K562 (cell line): ENCODE measurements at places on chromosomes 13 and 19. TPM values are rescaled to one million over a fixed set of nuclear protein-coding genes. Genes with fewer than 3 reads are reported as not detected.

C3 gene
- 2.5 and 5.4 TPM in 2 replicates for polyA plus RNA-seq

CASP14 gene
- not detected in 2 replicates for polyA plus RNA-seq

VSTM2B gene
- not detected in 2 replicates for polyA plus RNA-seq

IGFL1 gene
- not detected in 2 replicates for polyA plus RNA-seq

ZNF726 gene
- 16.7 and 20.8 TPM in 2 replicates for polyA plus RNA-seq

CXCL17 gene
- polyA plus RNA-seq: not detected in 2 replicates

CDX2 gene
- not detected in 2 replicates for polyA plus RNA-seq

COL5A3 gene
- polyA plus RNA-seq: 0.01 TPM in 1 of 2 replicates, not detected in the other

RNF225 gene
- not detected in 2 replicates for polyA plus RNA-seq

WDR62 gene
- 22.2 and 24.5 TPM in 2 replicates for polyA plus RNA-seq

KLK4 gene
- polyA plus RNA-seq: not detected in 2 replicates

ZNF69 gene
- polyA plus RNA-seq: 1.4 and 5.4 TPM in 2 replicates

SLC15A1 gene
- not detected in 2 replicates for polyA plus RNA-seq

KCNJ14 gene
- polyA plus RNA-seq: 0.59 and 1.2 TPM in 2 replicates

IFNL3 gene
- polyA plus RNA-seq: not detected in 2 replicates

BRME1 gene
- 4.5 and 6.0 TPM in 2 replicates for polyA plus RNA-seq

EDNRB gene
- not detected in 2 replicates for polyA plus RNA-seq

MBD3L2 gene
- not detected in 2 replicates for polyA plus RNA-seq

ETV2 gene
- polyA plus RNA-seq: 2.4 and 2.6 TPM in 2 replicates

RFPL4A gene
- 0.13 and 0.28 TPM in 2 replicates for polyA plus RNA-seq

SIGLEC10 gene
- polyA plus RNA-seq: 0.97 and 1.3 TPM in 2 replicates

DMKN gene
- polyA plus RNA-seq: not detected in 2 replicates

MEF2B gene
- 0.46 and 1.1 TPM in 2 replicates for polyA plus RNA-seq

ADM5 gene
- 5.7 and 8.4 TPM in 2 replicates for polyA plus RNA-seq

YJEFN3 gene
- 4.8 and 5.8 TPM in 2 replicates for polyA plus RNA-seq

ZNF547 gene
- polyA plus RNA-seq: 0.03 and 0.07 TPM in 2 replicates

GNA15 gene
- polyA plus RNA-seq: 0.11 and 0.35 TPM in 2 replicates

ZNF528 gene
- polyA plus RNA-seq: 1.6 and 2.6 TPM in 2 replicates

ATP4A gene
- polyA plus RNA-seq: not detected in 2 replicates

ATP12A gene
- polyA plus RNA-seq: not detected in 2 replicates

FUZ gene
- polyA plus RNA-seq: 4.7 and 11.5 TPM in 2 replicates

TNNI3 gene
- polyA plus RNA-seq: 143 and 158 TPM in 2 replicates

USE1 gene
- polyA plus RNA-seq: 50.6 and 52.4 TPM in 2 replicates

FDX2 gene
- polyA plus RNA-seq: 49.2 and 49.8 TPM in 2 replicates

SRRM5 gene
- 0.25 and 0.36 TPM in 2 replicates for polyA plus RNA-seq

ZNF492 gene
- polyA plus RNA-seq: 0.05 TPM in 1 of 2 replicates, not detected in the other

ICAM1 gene
- polyA plus RNA-seq: 13.4 TPM in 2 replicates

ZNF90 gene
- 0.49 and 0.54 TPM in 2 replicates for polyA plus RNA-seq

ZNF135 gene
- not detected in 2 replicates for polyA plus RNA-seq

SPTBN4 gene
- polyA plus RNA-seq: 1.2 and 1.3 TPM in 2 replicates

DIAPH3 gene
- 8.4 and 9.0 TPM in 2 replicates for polyA plus RNA-seq

PSPN gene
- polyA plus RNA-seq: 0.28 and 0.40 TPM in 2 replicates

C19orf33 gene
- polyA plus RNA-seq: 3.2 TPM in 1 of 2 replicates, not detected in the other

NCR1 gene
- 0.84 and 0.88 TPM in 2 replicates for polyA plus RNA-seq

ZSCAN1 gene
- not detected in 2 replicates for polyA plus RNA-seq

CGB1 gene
- not detected in 2 replicates for polyA plus RNA-seq

LYPD4 gene
- polyA plus RNA-seq: not detected in 2 replicates

COPE gene
- polyA plus RNA-seq: 230 and 233 TPM in 2 replicates

KLK10 gene
- polyA plus RNA-seq: not detected in 2 replicates

NKG7 gene
- polyA plus RNA-seq: 0.44 and 1.5 TPM in 2 replicates

TMEM38A gene
- polyA plus RNA-seq: 1.9 and 3.3 TPM in 2 replicates

ZNF66 gene
- polyA plus RNA-seq: 0.53 and 1.4 TPM in 2 replicates

KLF12 gene
- polyA plus RNA-seq: not detected in 2 replicates

ZNF324 gene
- polyA plus RNA-seq: 7.5 and 8.3 TPM in 2 replicates

GPC5 gene
- polyA plus RNA-seq: not detected in 2 replicates

RASL11A gene
- polyA plus RNA-seq: 1.2 and 1.3 TPM in 2 replicates

KLK15 gene
- not detected in 2 replicates for polyA plus RNA-seq
